ENCODE measurements at places on chromosomes 3 and 15.
A peak's percentile ranks its signal among the peaks of the same experiment; 100 is the strongest.

GRCh38 chr3:151275091-151275490 lies 3.3 kb downstream of the P2RY14 start:
- DNase-seq, result no peak

DNA sequence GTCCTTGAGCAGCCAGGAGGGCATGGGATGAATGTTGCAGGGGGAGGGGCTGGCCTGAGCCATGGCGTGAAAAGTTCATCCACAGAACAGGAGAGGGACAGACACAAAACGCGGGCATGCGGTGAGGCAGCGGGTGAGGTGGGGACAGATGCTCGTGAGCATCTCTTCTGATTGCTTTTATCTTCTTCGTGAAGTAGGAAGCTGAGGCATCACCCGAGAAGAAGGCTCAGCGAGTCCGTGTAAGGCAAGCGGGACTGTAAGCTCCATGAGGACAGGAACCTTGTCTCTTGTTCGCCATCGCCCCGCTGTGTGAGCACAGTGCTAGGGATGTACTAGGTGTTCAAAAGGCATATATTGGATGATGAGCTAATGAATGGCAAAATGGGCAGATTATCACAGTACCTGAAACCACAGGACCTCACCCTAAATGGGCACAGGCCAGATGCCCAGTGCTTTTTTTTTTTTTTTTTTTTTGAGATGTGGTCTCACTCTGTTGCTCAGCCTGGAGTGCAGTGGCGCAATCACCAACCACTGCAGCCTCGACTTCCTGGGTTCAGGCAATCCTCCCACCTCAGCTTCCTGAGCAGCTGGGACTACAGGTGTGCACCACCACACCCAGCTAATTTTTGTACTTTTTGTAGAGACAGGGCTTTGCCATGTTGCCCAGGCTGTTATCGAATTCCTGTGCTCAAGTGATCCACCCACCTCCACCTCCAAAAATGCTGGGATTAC lies 46.8 kb downstream of the CPN2 start:
- DNase-seq, result no peak

DNA sequence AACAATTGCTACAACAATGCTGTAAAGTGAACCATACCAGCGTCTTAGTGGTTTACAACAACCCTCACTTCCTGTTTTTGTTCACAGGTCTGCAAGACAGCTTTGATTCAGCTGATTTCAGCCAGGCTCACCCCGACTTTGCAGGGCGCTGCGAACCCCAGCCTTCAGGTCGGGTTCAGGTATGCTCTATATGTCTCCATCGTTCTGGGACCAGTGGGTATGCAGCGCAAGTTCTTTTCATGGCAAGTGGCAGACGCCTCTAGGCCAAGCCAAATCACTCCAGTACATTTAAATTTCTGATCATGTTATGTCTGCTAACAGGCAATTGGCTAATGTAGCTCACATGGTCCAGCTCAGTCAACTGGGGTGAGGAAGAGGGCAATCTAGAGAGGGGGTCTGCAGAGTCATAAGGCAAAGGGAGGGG lies 52.4 kb upstream of the RGMA start:
- DNase-seq, result no peak

GRCh38 chr3:149401212-149401925 lies 23.9 kb upstream of the TM4SF1 start:
- peak; percentile 9 for DNase-seq

GRCh38 chr3:161081633-161082032 lies 23.5 kb downstream of the B3GALNT1 start:
- DNase-seq, result no peak

Measured in RKO (cell line).